Left lung (tissue), 14 donors: ENCODE measurements at places on chromosomes 7 and 10. TPM values are rescaled to one million over a fixed set of nuclear protein-coding genes. Genes with fewer than 3 reads are reported as not detected.

The CDK14 gene
- total RNA-seq, result 45.1 TPM

The CARD11 gene
- total RNA-seq, result 4.7 TPM

The OR2A1 gene
- total RNA-seq, result not detected

- DNase-seq, result no peak
- H3K27me3 ChIP-seq, result no peaks in the 10 kb centered on the region
- H3K36me3 ChIP-seq, result no peaks in the 10 kb centered on the region
- H3K4me3 ChIP-seq, result no peak overlapping the region
- no peak overlapping the region for H3K27ac ChIP-seq
Observed at GRCh38 chr7:139574618-139575337, 51.3 kb downstream of the CLEC2L start.

DNA sequence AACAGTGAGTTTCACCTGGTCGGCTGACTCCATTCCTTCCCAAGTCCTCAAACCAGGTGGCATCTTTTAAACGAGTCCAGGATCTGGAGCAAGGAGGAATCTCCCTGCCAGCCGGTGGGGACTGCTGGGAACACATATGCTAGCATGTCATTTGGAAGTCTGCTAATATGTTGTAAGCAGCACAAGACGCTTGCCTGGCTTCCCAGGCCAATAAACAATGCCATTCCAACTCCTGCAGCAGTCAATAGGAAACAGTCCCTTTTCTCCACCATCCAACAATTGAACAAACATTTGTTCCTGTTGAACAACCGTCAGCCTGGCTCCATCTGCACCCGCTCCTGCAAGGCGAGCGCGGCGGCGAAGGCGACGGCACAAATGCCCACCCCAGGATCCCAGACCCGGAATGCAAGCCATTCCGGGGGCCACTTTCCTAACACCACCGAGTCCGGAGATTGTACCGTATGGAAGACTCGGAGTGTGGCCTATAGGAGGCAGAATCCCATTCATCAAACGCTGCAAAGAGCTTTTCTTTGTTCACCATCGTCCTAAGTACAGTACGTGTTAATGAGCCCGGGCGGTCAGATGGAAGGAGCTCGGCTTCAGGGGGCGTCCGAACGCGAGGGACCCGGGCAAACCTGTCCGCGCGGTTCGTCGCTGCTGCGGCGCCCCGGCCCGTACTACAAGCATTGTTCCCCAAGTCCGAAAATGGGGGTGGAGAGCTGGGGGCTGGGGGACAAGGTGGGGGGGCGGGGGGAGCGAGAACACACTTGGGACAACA, 1.6 kb downstream of the FAM53B start:
- no peaks in the 10 kb centered on the region for H3K36me3 ChIP-seq
- no peaks in the 10 kb centered on the region for H3K27me3 ChIP-seq
- peaks cover 62% of the 10 kb centered on the region for H3K4me1 ChIP-seq
- peak overlapping the region; percentile 72 for H3K27ac ChIP-seq
- DNase-seq, result no peak

- H3K27me3 ChIP-seq, result no peaks in the 10 kb centered on the region
- H3K27ac ChIP-seq, result peak overlapping the region; percentile 75
- H3K36me3 ChIP-seq, result no peaks in the 10 kb centered on the region
- H3K4me3 ChIP-seq, result no peak overlapping the region
Observed at GRCh38 chr7:81810476-81811155, 40.8 kb upstream of the HGF start.

GRCh38 chr10:77702166-77702565, 64.6 kb upstream of the KCNMA1 start:
- H3K4me3 ChIP-seq, result no peak overlapping the region
- H3K36me3 ChIP-seq, result no peaks in the 10 kb centered on the region
- no peaks in the 10 kb centered on the region for H3K4me1 ChIP-seq

DNA sequence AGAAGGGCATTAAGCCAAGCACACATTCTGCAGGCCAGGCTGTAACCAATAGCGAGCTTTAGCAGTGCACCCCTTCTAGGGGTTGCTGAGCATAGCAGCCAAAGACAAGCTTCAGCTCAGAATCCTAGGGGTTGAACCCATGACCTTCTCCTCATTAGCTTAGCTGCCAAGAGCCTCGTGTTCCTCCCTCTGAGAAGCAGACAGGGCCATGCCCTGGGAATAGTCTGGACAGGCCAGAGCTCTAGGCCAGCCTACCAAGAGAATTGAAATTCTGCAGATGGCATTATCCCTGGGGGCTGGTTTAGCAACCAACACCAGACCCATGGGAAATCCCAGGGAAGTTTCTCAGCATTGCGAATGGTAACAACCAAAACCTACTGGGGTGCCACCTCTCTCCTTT, 77.2 kb downstream of the PLXNA4 start:
- H3K27me3 ChIP-seq, result no peaks in the 10 kb centered on the region
- no peak for DNase-seq
- no peak overlapping the region for H3K4me3 ChIP-seq
- no peaks in the 10 kb centered on the region for H3K4me1 ChIP-seq
- no peaks in the 10 kb centered on the region for H3K36me3 ChIP-seq

- no peak for DNase-seq
- H3K36me3 ChIP-seq, result no peaks in the 10 kb centered on the region
- no peak overlapping the region for H3K27ac ChIP-seq
Observed at GRCh38 chr10:68566955-68567354, 6.8 kb downstream of the TET1 start.

- peaks cover 7% of the 10 kb centered on the region for H3K4me1 ChIP-seq
- DNase-seq, result no peak
- peaks cover 16% of the 10 kb centered on the region for H3K36me3 ChIP-seq
- no peaks in the 10 kb centered on the region for H3K27me3 ChIP-seq
- peak within 1 kb of the TSS; percentile 44 for H3K4me3 ChIP-seq
Observed at GRCh38 chr7:44103923-44104859, at the start of gene AEBP1. Gene AEBP1 (plus strand): TSS chr7:44104345. CDS start chr7:44104666, 321 bp downstream.

DNA sequence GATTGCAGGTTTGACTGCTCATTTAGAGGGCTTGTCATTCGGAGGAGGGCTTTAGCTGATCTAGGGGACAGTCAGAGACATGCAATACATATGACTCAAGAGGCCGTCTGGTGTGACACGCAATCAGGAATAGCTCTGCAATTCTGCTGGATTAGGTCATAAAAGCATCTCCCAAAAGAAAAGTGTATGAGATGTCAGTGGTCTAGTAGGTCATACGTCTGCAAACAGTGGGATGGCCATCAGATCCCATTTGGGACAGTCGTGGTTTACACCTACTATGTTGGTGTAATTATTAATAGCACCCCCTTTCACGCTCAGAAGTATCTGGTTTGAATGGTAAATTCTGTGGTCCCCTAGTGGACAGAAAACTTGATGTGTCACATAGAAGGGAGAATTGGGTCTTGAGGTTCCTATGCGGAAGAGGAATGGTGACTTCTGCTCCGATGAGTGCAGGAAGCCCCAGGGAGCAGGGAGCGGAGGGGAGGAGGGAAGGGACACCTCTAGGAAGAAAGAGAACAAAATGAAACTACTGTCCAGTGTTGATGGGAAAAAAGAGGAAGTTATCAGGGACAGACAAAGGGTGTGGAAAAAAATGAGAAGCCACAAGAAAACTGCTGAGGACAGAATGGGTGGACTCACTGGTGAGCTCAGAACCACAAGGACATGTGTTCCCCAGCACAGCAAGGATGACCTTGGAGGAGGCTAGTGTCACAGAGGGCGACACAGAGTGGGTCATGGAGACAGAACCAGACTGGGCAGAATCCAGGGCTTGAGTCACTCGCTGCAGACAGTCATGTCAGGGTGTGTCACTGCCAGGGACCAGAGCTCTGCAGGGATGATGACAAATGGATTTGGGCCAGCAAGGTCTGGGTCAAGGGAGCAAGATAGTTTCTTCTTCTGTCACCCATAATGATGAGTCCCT, 59.9 kb downstream of the MAP3K8 start:
- H3K4me3 ChIP-seq, result peak overlapping the region; percentile 1
- peak overlapping the region; percentile 46 for H3K27ac ChIP-seq
- no peak for DNase-seq

GRCh38 chr7:10708447-10708846, 265.2 kb upstream of the PHF14 start:
- no peak overlapping the region for H3K4me3 ChIP-seq
- no peaks in the 10 kb centered on the region for H3K4me1 ChIP-seq
- H3K27me3 ChIP-seq, result no peaks in the 10 kb centered on the region
- H3K27ac ChIP-seq, result no peak overlapping the region

- H3K27me3 ChIP-seq, result no peaks in the 10 kb centered on the region
- no peak overlapping the region for H3K4me3 ChIP-seq
Observed at GRCh38 chr7:88355011-88355410, 48.3 kb upstream of the STEAP4 start.

DNA sequence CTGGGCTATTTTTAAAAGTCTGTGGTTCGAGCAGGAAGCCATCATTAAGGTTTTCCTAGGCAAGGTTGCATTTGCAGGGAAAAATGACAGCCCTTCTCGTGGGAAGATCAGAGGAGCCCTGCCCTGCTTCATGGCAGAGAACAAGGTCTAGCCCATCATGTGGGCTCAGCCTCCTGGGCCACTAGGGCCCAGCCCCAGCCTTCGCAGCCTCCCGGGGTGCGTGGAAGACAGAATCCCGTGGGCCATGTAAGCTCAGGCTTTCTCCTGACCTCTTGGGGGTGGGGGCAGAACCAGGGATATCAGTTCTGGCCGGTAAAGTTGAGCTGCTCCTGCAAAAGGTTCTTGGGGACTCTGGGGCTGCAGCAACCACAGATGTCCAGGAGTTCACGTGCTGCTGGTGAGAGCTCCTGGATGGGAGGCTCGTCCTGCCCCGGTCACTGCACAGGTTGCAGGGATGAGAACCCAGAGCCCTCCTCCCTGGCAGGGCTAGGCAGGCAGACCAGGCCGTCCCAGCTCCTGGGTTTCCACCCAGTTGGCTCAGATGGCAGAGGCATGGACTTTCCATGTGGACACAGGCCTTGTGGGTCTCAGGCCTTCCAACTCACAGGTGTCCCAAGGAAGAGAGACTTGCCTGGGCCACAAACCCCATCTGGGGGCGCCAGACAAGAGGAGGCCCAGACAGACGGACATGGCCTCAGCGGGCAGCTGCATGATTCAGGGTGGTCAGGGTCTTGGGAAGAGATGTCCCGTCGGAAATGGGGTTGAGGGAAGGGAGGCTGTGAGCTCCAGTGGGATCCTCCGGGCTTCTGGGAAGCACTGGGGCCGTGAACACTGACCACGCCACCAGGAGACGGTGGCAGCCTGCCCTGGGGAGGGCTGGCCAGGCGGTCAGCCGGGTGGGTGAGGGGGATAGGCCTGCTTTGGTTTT, 126.2 kb downstream of the NEURL1 start:
- no peaks in the 10 kb centered on the region for H3K27me3 ChIP-seq
- no peak overlapping the region for H3K4me3 ChIP-seq
- peaks cover 58% of the 10 kb centered on the region for H3K36me3 ChIP-seq
- peak overlapping the region; percentile 59 for H3K27ac ChIP-seq
- DNase-seq, result peak; percentile 51

- H3K27ac ChIP-seq, result no peak overlapping the region
- no peaks in the 10 kb centered on the region for H3K27me3 ChIP-seq
- H3K36me3 ChIP-seq, result no peaks in the 10 kb centered on the region
- no peak for DNase-seq
Observed at GRCh38 chr7:30596721-30597120, 2.0 kb downstream of the GARS1 start.

DNA sequence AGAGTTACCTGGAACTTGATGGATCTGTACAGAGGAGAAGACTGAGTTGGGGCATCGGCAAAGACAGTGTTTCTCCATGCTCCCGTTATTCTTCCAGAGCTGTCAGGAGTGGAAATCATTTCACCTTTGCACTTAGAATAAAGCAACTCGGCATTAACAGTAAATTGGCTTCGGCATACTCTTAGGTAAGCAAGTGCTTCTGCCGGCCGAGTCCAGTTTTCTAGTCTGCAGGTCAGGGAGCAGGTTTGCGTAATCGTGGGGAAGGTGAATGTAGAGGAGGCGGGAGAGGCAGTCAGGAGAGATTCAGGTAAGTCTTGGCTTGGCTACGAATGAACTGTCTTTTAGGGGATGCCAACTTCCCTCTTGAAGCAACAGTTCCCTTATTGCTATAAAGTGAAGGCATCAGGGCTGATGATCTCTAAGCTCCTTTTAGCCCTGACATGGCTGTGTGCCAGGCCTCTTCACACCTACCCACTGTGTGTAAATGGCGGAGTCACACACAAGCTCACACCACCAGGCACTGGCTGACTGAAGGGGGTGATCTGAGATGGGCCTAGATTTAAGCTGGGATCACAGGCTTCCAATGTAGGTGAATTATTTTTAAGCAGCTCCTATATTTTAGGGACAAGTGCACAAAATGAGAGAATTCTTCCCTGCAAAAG, 127.1 kb downstream of the GATA3 start:
- H3K27ac ChIP-seq, result no peak overlapping the region
- no peaks in the 10 kb centered on the region for H3K36me3 ChIP-seq
- no peak overlapping the region for H3K4me3 ChIP-seq
- DNase-seq, result no peak
- no peaks in the 10 kb centered on the region for H3K27me3 ChIP-seq

DNA sequence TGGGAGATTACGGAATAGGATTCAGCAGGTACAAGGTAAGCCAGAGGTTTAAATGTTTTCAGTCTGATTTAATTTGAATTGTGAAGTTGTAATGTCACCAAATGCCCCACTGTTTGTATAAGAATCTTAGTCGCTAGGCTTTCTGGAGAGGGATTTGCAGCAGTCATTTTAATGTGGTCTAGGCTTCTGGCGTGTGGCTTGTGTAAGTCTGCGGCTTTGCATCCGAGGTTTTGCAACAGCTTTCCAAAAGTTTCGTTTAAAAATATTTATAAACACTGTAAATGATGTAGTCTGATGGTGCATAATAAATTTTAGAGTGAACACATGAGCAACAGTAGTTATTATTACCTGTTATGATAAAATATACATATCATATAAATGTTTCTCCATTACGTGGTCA, 26.1 kb upstream of the BHLHA15 start:
- H3K36me3 ChIP-seq, result peaks cover 17% of the 10 kb centered on the region
- no peak overlapping the region for H3K27ac ChIP-seq
- H3K4me3 ChIP-seq, result no peak overlapping the region

GRCh38 chr7:155999631-156000489, 187.6 kb upstream of the SHH start:
- no peak overlapping the region for H3K4me3 ChIP-seq
- H3K27ac ChIP-seq, result no peak overlapping the region
- peaks cover 32% of the 10 kb centered on the region for H3K27me3 ChIP-seq
- no peaks in the 10 kb centered on the region for H3K4me1 ChIP-seq
- peak; percentile 41 for DNase-seq

DNA sequence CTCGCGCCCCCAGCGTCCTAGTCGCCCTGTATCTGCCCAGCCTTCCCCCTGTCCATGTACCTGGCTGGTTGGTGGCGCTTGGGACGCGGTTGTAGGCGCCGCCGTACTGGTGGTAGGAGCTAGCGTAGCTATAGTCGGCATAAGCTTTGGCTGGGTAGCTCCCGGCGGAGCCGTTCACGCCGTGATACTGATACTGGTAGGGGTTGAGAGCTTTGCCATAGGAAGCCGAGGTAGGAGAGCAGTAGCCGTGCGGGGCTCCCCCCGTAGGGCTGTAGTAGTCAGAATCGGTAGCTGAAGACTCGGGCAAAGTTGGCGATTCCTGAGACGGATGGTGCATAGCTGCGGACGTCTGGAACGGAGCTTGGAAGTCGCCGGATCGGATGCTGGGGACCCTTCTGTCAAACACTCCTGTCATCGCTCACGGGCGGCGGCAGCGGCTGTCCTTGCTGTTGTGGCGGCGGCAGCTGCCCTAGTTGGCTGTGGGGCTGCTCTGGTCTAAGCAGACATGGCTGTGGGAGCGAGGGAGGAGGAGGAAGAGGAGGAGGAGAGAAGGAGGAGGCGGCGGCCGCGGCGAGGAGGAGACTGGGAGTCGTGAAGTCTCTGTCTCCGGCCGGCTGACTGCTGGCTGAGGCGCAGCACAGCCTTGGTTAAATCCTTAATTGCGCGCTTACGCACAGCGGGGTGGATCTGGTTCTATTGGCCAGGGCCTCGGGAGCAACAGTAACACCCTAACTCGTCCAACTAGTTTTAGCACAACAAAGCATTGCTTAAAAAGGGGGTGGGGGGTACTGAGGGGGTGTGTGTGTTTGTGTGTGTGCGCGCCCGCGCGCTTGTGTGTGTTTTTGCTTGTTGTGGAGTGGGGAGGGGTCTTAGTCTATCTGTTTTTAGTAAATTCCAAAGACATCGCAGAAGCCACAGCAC, at the start of gene DLX5:
DLX5 (minus strand) TSS at position 623 of the 921 bp plus-strand sequence; CDS start at position 415, 208 bp downstream.
- peaks cover 99% of the 10 kb centered on the region for H3K27me3 ChIP-seq
- H3K27ac ChIP-seq, result no peak within 1 kb of the TSS
- peak; percentile 75 for DNase-seq
- H3K4me1 ChIP-seq, result peaks cover 11% of the 10 kb centered on the region
